ENCODE measurements at places on chromosomes 7 and 10. TPM values are rescaled to one million over a fixed set of nuclear protein-coding genes. Genes with fewer than 3 reads are reported as not detected.

- DNase-seq, result no peak
Measured at GRCh38 chr10:121087129-121087528, 236.0 kb downstream of the WDR11 start.

- no peak for DNase-seq
Measured at GRCh38 chr10:106952033-106952432, 212.5 kb downstream of the SORCS1 start.

DNA sequence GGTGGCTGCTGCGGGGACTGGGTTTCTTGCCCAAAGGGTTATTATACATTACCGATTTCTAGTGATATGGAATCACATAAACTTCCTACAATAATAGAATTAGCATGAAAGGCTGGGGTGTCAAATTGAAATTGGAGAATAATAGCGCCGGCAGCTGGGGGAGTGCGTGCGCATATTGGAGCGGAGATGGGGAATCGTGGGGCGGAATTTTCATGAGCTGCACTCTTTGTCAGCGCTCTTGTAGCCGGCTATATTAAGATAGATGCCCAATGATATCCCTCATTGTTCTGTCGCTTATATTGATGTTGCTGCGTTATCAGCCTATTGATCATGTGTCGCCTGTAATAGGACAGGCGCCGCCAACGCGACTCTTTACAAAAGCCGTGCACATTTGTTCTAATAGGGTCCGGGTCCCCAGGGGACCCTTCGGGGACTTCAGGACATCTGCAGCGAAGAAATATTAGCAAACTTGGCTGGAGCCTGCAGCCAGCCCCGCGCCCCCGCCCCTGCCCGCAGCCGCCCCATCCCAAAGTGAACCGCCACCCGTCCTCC, 5.1 kb downstream of the UNCX start:
- DNase-seq, result no peak

- no peak for DNase-seq
Measured at GRCh38 chr10:123306290-123306689, 152.1 kb downstream of the BUB3 start.

Gene FAM25C
- polyA plus RNA-seq, result not detected

Gene EIF4EBP2
- polyA plus RNA-seq, result 78.3 TPM

Gene ITPRID1
- not detected for polyA plus RNA-seq

Gene CLDN12
- 43.4 TPM for polyA plus RNA-seq

Gene ADK
- polyA plus RNA-seq, result 31.1 TPM
